Glutamatergic neuron (in vitro differentiated cells): ENCODE measurements at places on chromosomes 1 and 21.

DNA sequence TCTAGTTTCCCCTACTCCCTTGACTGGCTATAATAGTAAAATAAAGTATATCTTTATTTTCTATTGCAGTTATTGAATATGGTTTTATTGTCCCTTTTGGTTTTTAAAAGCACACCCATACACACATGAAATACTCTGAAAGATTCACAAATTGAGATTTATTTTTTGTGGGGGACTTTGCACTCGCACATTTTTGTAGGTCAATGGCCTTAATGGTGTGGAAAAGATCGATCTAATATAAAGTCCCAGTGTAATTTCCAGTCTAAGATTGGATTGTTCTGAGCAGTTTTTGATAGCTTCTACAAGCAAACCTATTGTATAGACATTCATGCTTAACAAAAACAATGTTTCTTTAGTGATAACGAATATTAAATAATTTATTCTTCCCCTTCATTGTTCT is 59.5 kb upstream of the INSL5 start:
- DNase-seq, result no peak

- no peak for DNase-seq
Observed at GRCh38 chr1:229127301-229127700, 143.6 kb upstream of the RAB4A start.

DNA sequence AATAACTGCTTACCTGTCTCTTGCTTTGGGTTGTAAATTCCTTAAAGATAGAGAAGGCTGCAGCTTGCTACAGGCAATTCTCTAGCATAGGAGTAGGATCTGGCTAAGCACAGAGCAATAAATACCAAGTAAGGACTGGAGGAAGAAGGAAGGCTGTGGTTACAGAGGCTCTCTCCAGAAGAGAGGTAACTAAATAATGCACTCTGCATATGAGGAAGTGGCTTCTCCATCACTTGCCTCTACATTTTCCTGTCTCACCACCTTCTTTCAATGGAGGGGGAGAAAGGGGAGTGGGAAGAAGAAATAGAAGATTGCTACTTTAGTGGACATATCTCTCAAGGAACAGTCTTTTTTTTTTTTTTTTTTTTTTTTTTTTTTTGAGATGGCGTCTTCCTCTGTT is 60.9 kb upstream of the LAX1 start:
- DNase-seq, result no peak

- DNase-seq, result no peak
Observed at GRCh38 chr1:56709269-56709880, 64.3 kb downstream of the PRKAA2 start.

DNA sequence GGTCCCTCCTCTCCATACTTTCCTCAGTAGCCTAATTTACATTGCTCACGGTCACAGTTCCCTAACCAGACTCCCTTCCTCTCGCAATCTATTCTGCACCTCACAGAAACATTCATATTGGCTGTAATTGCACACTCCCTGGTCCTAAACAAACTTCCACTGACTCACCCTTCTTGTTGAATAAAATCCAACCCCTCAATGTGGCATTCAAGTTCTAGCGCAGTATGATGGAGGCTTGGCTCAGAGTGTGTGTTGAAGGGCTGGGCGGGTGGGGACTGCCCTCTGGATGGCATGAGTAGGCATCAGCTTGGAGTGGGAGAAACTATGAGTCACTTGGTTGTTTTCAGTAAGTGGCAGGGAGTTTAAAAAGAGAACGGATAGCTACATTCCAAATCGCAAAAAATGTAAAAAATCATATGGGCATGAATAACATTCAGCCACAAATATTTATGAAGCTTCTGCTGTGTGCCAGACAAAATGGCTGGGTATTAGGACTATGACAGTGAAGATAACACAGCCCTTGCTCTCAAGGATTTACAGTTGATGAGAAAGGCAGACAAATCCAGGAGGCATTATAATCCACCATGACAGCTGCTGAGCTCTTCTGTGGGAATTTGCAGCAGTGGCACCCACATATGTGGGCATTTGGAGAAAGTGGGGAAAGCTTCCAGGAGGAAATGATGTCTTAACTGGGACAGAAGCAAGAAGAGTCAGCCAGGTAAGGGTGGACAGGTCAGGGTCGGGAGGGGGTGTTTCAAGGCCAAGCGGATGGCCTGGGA is 42.2 kb upstream of the LYST start:
- no peak for DNase-seq

- DNase-seq, result no peak
Observed at GRCh38 chr1:117631359-117632160, 25.7 kb downstream of the TENT5C start.

DNA sequence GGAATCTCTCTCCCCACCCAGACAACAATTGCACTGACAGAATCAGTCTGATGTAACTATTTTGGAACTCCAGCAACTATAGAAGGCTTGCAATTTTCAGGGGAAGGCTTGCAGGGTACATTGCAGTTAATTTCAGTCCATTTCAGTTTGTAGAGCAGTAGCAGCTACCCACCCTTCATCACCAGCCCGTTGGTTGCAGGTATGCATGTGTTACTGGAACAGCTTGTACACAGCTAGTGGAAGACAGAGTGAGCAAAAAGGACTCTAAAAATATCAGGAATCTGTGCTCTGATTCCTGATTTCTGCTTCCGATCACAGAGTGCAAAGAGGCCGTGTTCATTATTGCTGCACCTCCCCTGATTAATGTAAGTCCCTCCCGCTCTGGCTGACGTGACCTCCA is 449.0 kb downstream of the NPHP4 start:
- no peak for DNase-seq

DNA sequence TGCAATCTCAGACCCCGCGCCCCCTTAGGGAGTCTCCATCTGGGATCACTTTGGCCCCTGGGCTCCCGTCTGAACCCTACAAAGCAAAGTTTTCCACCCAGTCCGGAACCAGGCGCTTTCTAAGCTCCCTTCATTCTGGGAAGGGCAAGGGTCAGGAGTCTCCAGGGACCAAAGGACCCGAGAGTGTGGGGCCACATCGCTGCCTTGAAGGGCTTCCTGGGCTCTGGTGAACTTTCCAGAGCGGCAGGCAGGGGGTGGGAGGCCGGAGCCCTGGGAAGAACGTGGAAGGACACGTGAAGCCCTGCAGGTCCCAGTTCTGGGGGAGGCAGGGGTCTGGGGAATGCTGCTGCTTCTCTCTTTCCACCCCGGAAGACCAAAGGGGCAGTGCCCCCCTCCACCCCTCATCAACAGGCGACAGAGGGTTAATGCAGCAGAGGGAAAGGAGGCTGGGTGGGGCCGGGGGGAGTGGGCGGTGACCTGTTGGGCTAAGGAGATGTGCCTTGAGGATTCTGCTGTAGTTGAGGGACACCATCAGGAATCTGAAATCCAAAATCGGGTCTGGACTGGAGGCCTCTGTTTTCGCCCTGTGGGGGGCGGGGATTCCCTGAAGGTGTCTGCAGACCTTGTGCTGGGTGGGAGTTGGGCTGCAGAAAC is 734 bp downstream of the CDK18 start:
- no peak for DNase-seq

DNA sequence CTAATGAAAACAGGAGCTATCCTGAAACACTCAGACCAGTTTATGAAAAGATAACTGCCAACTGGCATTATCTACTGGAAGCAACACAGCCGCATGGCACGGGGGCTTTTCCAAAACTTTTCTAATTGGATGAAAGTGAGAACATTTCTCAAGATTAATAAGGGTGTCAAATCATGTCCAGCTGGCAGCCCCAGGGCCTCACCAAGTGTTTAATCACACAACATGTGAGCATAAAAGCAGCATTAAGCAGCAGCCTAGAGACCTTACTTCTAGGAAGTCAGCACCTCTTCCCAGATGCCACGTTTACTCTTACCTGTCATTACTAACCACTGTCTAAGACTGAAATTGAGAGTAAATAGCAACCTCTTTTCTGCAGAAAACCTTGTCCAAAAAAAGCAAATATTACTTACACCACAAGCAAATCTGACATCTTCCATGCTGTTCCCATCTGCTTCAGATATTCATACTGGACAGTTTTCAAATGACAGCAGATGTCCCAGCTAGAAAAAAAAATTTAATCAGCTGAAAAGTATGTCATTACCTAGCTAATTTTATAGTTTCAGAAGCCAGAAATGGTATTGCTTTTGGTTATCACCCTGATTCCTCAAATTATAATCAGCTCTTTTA is 341.5 kb upstream of the ZP4 start:
- DNase-seq, result no peak

DNA sequence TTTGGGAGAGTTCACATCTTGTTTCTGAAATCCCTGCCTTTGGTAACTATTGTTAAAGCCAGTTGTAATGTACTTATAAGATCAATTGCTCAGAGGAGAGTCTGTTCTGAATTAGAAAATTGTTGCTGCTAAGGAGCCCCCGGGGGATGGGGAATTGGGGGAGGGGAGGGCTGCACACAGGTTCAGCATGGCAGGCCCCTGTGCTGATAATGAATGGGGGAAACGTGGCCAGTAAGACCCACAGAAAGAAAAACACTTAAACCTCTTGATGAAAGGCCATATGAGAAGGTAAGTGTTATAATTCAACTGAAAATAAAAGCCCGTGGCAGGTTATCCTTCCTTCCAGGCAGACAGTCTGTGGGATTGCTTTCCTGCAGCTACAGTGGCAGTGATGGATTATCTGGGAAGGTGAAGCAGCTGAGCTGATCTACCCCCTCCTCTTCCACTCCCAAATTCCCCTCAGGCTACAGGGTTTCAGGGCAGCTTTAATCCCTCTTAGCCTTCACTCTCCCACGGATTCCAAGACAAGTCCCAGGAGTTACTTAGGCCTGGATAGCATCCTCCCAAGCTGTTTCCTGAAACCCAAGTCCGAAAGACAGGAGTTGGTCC is 398.8 kb downstream of the TBX15 start:
- DNase-seq, result peak; percentile 22

DNA sequence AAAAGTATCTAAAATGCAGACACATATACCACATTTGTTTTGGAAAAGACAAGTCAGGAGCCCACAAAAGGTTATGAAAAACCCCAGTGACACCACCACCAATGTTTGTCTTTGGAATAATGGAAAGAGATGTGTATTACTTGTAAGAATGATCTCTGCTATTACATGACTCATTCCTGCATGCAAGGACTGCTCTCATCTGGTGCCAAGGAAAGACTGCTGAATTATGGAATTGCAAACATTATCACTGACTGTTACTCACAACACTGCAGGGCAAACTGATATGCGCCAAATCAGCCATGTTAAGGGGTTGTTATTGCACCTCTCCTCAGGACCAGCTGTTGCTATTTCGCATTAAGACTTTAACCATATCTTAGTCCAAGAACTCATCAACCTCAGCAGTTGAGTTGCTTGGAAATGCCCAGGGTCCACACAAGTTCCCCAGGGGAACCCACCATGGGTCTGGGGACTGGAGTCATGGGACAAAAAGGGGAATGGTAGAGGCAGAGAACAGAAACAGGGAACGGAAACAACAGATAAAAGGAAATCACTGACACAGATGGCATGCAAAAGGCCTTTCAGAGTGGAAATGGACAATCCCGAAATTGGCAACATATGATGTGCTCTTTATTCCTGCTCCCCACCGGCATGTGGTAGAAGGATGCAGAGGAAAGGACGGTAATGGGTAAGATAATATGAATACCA is 34.4 kb downstream of the CAPZB start:
- DNase-seq, result no peak

DNA sequence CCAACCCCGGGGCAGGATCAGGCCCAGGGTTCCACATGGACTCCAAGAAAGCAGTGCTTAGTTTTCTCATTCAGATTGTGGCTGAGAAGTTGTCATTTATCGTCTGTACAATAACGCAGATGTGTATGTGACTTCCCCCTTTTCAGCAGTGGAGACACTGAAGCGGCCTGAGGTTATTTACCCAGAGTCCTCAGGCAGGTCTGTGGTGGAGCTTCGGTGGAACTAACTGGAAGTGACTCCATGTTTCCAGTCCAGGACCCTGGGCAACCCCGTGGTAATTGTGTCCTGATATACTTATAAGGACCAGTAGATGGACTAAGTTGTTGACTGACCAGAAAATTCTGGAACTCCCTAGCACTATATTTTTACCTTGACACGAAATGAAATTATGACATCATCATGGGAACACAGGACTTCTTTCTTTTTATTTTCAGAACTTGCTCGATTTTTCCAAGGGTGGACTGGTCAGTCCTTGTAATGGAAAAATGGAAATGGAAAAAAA is 1.0 kb upstream of the IER5 start:
- DNase-seq, result no peak

DNA sequence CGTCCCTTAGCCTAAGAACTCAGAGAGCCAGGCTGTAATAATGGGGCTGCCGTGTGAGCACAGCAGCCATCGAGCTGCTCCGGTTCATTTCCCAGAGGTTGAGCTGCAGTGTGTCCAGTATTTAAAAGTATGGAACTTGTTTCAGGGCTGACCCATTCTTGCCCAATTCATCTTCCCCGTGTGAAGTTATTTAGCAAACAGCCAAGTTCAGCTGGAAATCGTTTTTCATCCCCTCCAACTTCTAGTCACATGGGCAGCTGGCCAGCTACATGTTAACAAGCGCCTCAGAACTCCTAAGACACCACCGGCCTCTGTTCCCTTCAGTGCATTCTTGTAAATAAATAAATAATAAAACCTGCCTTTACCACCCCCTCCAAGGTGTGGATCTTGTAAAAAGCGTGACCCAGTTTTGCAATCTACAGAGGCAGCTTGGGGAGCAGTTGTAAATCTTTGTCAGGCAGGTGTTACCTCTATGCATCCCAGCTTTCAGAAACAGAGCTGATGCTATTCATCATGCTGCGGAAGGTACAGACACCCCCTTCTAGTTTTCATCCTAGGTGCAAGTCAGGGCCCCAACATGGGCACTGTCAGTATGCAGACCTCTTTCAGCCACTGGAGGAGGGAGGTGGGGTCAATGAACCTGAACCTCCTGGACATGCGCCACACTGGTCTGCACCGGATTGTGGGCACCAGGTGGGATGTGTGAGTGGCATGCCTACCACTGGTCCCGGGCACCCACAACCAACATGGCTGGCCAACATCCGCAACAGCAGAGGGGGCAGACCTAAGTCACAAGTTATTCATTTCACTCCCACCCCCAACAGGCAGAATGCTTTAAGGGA is 18.7 kb upstream of the KNCN start:
- no peak for DNase-seq

DNA sequence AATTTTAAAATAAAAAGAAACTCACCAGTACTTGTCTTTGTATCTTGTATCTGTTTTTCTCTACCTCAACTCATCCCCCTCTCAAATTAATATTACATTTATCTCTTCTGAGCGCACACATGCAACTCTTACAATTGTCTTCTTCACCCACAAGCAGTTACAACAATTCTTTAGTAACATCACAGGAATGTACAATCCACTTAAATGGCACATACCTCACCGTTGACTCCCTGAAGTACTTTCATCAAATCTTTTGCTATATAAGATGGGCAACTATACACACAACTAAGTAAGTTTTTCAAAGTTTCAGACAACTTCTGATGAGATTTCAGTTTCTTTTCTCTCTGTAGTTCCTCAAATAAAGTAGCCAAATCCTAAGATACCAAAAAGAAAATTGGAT is 28.3 kb downstream of the HEATR1 start:
- DNase-seq, result no peak

- DNase-seq, result no peak
Observed at GRCh38 chr1:57249511-57249910, 174.3 kb downstream of the DAB1 start.

- DNase-seq, result no peak
Observed at GRCh38 chr1:157347506-157347905, 204.8 kb downstream of the FCRL5 start.
